Upper lobe of right lung (tissue), 1 donor: ENCODE measurements at places on chromosomes 7 and 10. TPM values are rescaled to one million over a fixed set of nuclear protein-coding genes. Genes with fewer than 3 reads are reported as not detected.

The RAPGEF5 gene
- 139 TPM for total RNA-seq

The ZNF804B gene
- not detected for total RNA-seq

The LHFPL3 gene
- not detected for total RNA-seq

The CFAP69 gene
- total RNA-seq = 3.0 TPM

The MRLN gene
- total RNA-seq = not detected

The HSPA12A gene
- total RNA-seq = 7.4 TPM

The GNB2 gene
- 208 TPM for total RNA-seq

The FAM180A gene
- 6.8 TPM for total RNA-seq

The FANK1 gene
- 2.6 TPM for total RNA-seq

The CYP2W1 gene
- total RNA-seq = not detected

The C10orf67 gene
- total RNA-seq = 1.6 TPM

DNA sequence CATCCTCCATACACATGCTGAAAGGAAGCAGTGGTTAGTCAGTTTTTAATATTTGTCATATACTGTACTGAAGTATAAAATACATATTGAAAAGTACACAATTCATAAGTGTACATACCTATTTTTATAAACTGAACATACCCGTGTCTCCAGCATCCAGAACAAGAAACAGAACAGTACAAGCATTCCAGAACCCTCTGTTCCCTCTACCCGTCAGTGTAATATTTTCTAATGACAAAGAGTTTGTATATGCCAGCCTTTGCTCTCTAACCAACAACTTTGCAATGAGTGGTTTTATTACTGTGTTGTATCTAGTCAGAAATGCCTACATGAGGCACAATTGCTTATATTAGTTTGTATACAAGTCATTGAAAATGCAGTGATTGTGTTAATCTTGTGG, 18.7 kb upstream of the RAB18 start:
- no peaks in the 10 kb centered on the region for H3K4me1 ChIP-seq
- DNase-seq = no peak
- H3K36me3 ChIP-seq = no peaks in the 10 kb centered on the region
- H3K27ac ChIP-seq = no peak overlapping the region
- no peaks in the 10 kb centered on the region for H3K27me3 ChIP-seq

DNA sequence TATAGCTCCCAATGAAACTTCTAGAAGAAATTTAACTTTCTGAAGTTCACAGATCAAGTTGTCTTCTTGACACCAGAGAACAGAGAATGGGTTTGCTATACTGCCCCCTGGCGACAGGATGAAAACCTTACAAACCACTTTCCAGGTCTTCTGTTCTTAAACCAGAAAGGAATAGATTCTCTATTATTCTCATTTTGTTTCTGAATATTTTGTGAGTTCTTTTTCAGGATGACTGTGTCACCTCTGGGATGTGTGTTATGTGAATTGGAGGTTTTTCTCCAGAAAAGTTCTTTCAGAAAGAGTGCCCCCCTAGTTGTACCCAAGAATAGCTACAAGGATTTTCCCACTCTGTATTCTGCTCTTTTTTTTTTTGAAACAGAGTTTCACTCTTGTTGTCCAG, 6.3 kb downstream of the IFT22 start:
- no peaks in the 10 kb centered on the region for H3K27me3 ChIP-seq
- H3K4me3 ChIP-seq = no peak overlapping the region
- no peak for DNase-seq
- H3K36me3 ChIP-seq = peaks cover 5% of the 10 kb centered on the region

- peaks cover 42% of the 10 kb centered on the region for H3K36me3 ChIP-seq
- H3K4me3 ChIP-seq = no peak overlapping the region
- H3K4me1 ChIP-seq = no peaks in the 10 kb centered on the region
- no peak for DNase-seq
- no peak overlapping the region for H3K27ac ChIP-seq
Measured at GRCh38 chr7:94400643-94401427, 6.1 kb downstream of the COL1A2 start.

GRCh38 chr7:41305001-41305400, 397.9 kb downstream of the INHBA start:
- no peak for DNase-seq
- no peak overlapping the region for H3K27ac ChIP-seq
- H3K36me3 ChIP-seq = no peaks in the 10 kb centered on the region
- H3K4me3 ChIP-seq = no peak overlapping the region
- H3K4me1 ChIP-seq = no peaks in the 10 kb centered on the region

GRCh38 chr7:49563693-49564378, 209.6 kb upstream of the VWC2 start:
- H3K27me3 ChIP-seq = no peaks in the 10 kb centered on the region
- DNase-seq = no peak
- H3K4me3 ChIP-seq = no peak overlapping the region
- no peaks in the 10 kb centered on the region for H3K36me3 ChIP-seq
- no peak overlapping the region for H3K27ac ChIP-seq

GRCh38 chr10:30491204-30491915, 57.4 kb downstream of the MAP3K8 start:
- no peak overlapping the region for H3K27ac ChIP-seq
- no peaks in the 10 kb centered on the region for H3K27me3 ChIP-seq
- no peaks in the 10 kb centered on the region for H3K36me3 ChIP-seq
- peaks cover 7% of the 10 kb centered on the region for H3K4me1 ChIP-seq
- no peak overlapping the region for H3K4me3 ChIP-seq

- H3K27me3 ChIP-seq = no peaks in the 10 kb centered on the region
- H3K4me3 ChIP-seq = no peak overlapping the region
- no peaks in the 10 kb centered on the region for H3K36me3 ChIP-seq
- no peak for DNase-seq
Measured at GRCh38 chr10:93468461-93469213, 13.5 kb downstream of the MYOF start.

GRCh38 chr7:1889556-1890181, 219.6 kb downstream of the ELFN1 start:
- H3K4me1 ChIP-seq = no peaks in the 10 kb centered on the region
- DNase-seq = no peak
- no peaks in the 10 kb centered on the region for H3K36me3 ChIP-seq
- no peak overlapping the region for H3K27ac ChIP-seq
- H3K4me3 ChIP-seq = no peak overlapping the region

- H3K27me3 ChIP-seq = no peaks in the 10 kb centered on the region
- peaks cover 31% of the 10 kb centered on the region for H3K4me1 ChIP-seq
- H3K4me3 ChIP-seq = no peak overlapping the region
- H3K36me3 ChIP-seq = no peaks in the 10 kb centered on the region
- H3K27ac ChIP-seq = peak overlapping the region; percentile 77
Measured at GRCh38 chr10:90930971-90931871, 10.3 kb upstream of the ANKRD1 start.

DNA sequence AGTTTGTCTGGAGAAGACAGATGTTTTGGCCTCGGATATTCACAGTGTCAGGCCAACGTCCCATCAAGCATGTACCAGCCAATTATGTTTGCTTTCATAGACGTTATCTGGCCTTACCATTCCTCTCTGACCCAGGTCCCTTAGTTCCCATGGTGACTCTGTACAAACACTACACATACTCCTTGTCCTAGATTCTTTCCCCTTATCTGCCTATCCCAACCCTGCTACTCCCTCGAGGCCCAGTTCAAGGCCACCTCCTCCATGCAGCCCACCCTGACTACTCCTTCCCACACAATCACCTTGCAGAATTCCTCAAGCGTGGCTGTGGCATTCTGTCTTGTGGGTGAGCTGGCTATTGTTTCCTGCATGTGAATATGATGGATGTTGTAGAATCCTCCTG, 155.2 kb downstream of the PRKAG2 start:
- no peaks in the 10 kb centered on the region for H3K36me3 ChIP-seq
- peaks cover 6% of the 10 kb centered on the region for H3K4me1 ChIP-seq
- no peak overlapping the region for H3K4me3 ChIP-seq
- DNase-seq = no peak
- H3K27me3 ChIP-seq = no peaks in the 10 kb centered on the region

DNA sequence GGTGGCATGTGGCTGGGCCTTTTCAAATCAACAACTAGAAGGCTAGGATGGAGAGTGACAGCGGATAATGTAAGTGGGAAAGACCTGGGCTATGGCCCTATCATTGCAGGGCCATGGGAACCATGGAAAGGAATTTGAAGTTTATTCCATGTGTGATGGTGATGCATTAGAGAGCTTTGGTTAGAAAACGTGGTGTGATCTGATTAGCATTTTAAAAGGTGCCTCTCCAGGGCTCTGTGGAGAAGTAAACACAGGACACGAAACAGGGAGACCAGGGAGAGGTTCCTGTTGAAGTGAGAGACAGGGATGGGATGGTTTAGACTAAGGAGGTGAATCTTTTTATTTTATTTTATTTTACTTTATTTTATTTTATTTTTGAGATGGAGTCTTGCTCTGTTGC, 749.5 kb downstream of the GATA3 start:
- H3K4me3 ChIP-seq = no peak overlapping the region
- no peaks in the 10 kb centered on the region for H3K36me3 ChIP-seq
- no peaks in the 10 kb centered on the region for H3K27me3 ChIP-seq
- no peak overlapping the region for H3K27ac ChIP-seq
- no peak for DNase-seq
- H3K4me1 ChIP-seq = no peaks in the 10 kb centered on the region

- no peaks in the 10 kb centered on the region for H3K36me3 ChIP-seq
- no peak overlapping the region for H3K4me3 ChIP-seq
- peaks cover 11% of the 10 kb centered on the region for H3K4me1 ChIP-seq
- no peak overlapping the region for H3K27ac ChIP-seq
- no peaks in the 10 kb centered on the region for H3K27me3 ChIP-seq
- peak; percentile 85 for DNase-seq
Measured at GRCh38 chr10:78258323-78259030, 224.8 kb downstream of the RPS24 start.

- no peaks in the 10 kb centered on the region for H3K27me3 ChIP-seq
- no peak overlapping the region for H3K4me3 ChIP-seq
- DNase-seq = no peak
- H3K4me1 ChIP-seq = no peaks in the 10 kb centered on the region
- H3K27ac ChIP-seq = no peak overlapping the region
- H3K36me3 ChIP-seq = no peaks in the 10 kb centered on the region
Measured at GRCh38 chr10:85650791-85651496, 715.7 kb downstream of the GRID1 start.

DNA sequence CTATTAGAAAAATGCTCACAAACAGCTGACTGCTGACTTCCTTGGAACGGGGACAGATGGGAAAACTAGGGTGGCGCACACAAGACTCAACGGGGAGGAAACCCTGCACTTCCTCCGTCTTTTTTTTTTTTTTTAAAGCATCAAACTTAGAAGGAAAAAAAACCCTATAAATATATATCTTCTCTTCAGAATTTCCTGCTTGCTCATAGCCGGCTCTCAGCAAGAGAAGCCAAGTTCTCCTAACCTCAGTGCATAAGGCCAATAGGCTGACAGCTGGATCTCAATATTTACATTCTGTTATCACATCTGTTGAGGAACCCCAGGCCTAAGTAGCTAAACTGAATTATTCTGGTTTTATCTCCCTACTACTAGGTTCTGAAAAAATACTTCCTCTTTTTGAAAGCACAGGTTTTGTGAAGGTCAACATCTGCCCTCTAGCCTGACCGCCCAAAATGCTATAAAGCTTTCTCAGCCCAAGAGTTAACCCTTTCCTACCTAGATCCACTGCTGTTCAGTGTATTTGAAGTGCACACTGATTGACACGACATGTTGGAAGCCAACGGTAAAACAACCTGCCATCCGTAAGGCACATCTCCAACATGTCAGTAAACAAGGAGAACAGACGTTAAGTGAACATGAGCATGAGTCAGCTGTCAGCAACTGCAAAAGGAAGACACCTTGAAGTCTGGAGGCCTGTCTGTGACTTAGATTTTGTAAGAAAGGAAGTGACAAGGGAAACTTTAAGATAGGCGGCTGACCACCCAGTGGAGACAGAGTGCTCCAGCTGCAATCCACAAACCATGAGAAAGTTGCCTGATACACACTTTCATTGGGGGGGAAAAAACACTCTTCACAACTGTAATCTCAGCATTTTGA, 83.8 kb downstream of the EBLN1 start:
- DNase-seq = no peak
- H3K4me1 ChIP-seq = no peaks in the 10 kb centered on the region

DNA sequence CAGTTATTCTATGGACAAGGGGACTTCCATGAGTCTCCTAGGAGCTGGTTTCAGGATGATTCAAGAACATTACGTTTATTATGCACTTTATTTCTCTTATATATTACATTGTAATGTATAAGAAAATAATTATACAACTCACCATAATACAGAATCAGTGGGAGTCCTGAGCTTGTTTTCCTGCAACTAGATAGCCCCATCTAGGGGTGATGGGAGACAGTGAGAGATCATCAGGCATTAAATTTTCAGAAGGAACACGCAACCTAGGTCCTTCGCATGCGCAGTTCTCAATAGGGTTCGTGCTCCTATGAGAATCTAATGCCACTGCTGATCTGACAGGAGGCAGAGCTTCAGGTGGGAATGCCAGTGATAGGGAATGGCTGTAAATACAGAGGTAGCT, 137.9 kb downstream of the ANKRD30A start:
- no peaks in the 10 kb centered on the region for H3K27me3 ChIP-seq
- no peak overlapping the region for H3K27ac ChIP-seq
- no peak overlapping the region for H3K4me3 ChIP-seq

DNA sequence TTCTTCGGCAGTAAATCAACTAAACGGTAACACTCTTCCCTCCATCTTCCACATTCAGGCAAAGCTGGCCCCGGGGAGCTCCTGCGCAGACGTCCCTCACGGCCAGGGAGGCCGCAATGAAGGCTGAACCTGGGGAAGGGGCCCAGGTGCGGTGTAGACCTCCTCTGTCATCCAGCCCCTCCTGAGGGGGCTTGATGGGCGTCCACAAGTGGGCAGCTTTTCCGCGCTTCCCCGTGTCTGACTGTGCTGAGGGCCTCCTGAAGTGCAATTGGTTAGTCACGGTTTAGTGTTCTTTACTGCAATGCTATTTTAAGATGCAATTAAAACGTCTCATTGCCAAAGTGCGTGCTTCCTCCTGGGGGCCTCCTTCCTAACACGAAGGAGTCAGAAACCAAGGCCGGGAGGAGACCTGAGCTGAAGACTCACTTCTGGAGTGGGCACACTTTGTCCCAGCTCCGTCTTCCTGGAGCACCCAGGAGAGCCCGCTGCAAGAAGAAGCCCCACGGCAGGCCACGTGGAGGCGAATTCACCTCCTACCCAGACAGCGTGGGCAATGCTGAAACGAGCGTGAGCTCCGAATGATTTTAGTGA, 173.3 kb downstream of the ELFN1 start:
- no peak overlapping the region for H3K4me3 ChIP-seq
- H3K4me1 ChIP-seq = no peaks in the 10 kb centered on the region
- H3K27me3 ChIP-seq = no peaks in the 10 kb centered on the region
- H3K36me3 ChIP-seq = no peaks in the 10 kb centered on the region
- DNase-seq = peak; percentile 49

GRCh38 chr7:137717811-137718271, 128.9 kb downstream of the DGKI start:
- no peak overlapping the region for H3K4me3 ChIP-seq
- H3K36me3 ChIP-seq = no peaks in the 10 kb centered on the region
- H3K4me1 ChIP-seq = no peaks in the 10 kb centered on the region
- DNase-seq = no peak

GRCh38 chr7:47066976-47067614, 514.8 kb downstream of the TNS3 start:
- H3K27me3 ChIP-seq = no peaks in the 10 kb centered on the region
- no peaks in the 10 kb centered on the region for H3K4me1 ChIP-seq
- H3K4me3 ChIP-seq = no peak overlapping the region
- H3K36me3 ChIP-seq = no peaks in the 10 kb centered on the region

- no peak for DNase-seq
- H3K27ac ChIP-seq = no peak overlapping the region
- no peaks in the 10 kb centered on the region for H3K27me3 ChIP-seq
- no peak overlapping the region for H3K4me3 ChIP-seq
Measured at GRCh38 chr7:134068670-134069069, 58.5 kb upstream of the LRGUK start.
